ENCODE measurements at places on chromosomes 2 and 18. TPM values are rescaled to one million over a fixed set of nuclear protein-coding genes. Genes with fewer than 3 reads are reported as not detected.

CNRIP1 gene
- polyA plus RNA-seq = not detected

FAM237A gene
- polyA plus RNA-seq = not detected

SLC16A14 gene
- polyA plus RNA-seq = not detected

MYL1 gene
- polyA plus RNA-seq = not detected

RAB6C gene
- not detected for polyA plus RNA-seq

NPPC gene
- not detected for polyA plus RNA-seq

L3MBTL4 gene
- 2.7 TPM for polyA plus RNA-seq

SLC19A3 gene
- not detected for polyA plus RNA-seq

C2orf81 gene
- 7.3 TPM for polyA plus RNA-seq

SERPINB10 gene
- not detected for polyA plus RNA-seq

- no peak for DNase-seq
Observed at GRCh38 chr2:240355962-240356361, 79.5 kb upstream of the GPC1 start.

DNA sequence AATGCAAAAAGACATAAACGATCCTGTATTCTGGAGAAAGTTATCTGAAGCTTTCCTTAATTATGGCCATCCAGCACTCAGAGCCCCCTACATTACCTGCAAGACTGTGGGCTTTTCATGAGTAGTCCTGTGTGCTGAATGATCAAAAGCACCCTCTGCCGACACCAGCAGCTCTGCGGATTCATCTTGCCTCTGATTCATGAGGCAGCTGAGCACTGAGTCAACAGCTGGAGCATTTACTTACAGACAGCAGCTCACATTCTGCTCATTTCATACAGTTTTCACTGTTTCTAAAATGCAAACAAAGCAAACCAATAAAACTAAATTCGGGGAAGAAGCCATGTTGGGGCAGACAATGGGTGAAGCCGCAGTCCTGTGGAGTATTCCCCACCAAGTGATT is 886.5 kb downstream of the CNTNAP5 start:
- no peak for DNase-seq

GRCh38 chr2:239322416-239323086 is 78.3 kb downstream of the HDAC4 start:
- DNase-seq = no peak

DNA sequence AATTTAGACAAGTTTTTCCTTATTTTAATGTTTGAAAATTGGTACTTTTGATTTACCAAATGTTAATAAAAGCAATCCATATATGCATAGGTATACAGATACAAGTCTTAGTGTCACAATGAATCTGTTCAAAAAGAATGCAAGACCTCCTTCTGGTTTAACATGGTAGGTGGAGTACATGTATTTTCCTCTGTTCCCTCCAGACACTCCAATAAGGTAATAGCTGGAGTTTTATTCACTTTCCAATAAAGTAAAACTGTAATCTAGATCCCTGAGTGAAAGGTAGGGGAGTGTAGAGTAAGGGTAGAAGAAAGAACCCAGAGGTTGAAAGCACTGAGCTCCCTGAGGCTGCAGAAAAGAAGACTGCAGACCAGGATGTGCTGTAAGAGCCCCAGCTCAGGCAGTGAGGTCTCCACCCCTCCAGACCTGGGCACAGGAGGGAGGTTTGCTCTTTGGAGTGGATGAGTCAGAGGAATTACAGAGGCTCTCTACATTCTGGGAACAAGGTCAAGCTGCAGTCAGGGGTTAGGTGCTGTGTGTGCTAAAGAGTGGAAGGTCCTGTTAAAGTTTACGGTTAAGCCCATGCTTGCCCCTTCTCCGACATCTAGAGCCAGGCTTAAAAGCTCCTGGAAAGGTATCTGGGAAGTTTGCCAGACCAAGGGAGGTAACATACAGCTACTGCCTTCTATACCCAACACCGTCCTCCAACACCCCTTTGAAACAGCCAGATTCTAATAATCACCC is 27.6 kb upstream of the STAT1 start:
- no peak for DNase-seq

- DNase-seq = no peak
Observed at GRCh38 chr2:207483066-207483465, 46.7 kb upstream of the CREB1 start.

GRCh38 chr2:237479747-237480146 is 7.3 kb upstream of the MLPH start:
- no peak for DNase-seq

GRCh38 chr2:48369971-48370370 is 160.0 kb upstream of the STON1 start:
- DNase-seq = no peak

- no peak for DNase-seq
Observed at GRCh38 chr2:10620481-10620880, 69.3 kb downstream of the NOL10 start.

- DNase-seq = no peak
Observed at GRCh38 chr18:31789409-31789808, 28.7 kb upstream of the SLC25A52 start.

DNA sequence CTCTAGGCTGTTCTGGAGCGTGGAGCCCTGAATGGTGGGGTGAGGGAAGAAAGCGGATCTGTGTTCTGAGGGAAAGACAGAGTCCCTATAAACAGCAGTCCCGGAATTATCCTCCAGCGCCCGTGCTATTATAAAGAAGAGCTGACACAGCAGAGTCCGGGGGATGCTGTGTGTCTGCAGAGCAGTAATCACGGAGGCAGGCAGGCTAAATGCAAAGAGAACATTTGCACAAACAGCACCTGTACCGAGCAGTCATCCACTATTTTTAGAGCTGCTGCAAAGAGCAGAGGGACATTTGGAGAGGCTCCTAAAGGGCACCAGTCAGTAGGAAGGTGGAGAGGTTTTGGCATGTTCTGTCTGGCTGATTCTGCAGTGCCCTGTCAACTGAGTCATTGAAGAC is 293.8 kb upstream of the SLC14A2 start:
- no peak for DNase-seq

DNA sequence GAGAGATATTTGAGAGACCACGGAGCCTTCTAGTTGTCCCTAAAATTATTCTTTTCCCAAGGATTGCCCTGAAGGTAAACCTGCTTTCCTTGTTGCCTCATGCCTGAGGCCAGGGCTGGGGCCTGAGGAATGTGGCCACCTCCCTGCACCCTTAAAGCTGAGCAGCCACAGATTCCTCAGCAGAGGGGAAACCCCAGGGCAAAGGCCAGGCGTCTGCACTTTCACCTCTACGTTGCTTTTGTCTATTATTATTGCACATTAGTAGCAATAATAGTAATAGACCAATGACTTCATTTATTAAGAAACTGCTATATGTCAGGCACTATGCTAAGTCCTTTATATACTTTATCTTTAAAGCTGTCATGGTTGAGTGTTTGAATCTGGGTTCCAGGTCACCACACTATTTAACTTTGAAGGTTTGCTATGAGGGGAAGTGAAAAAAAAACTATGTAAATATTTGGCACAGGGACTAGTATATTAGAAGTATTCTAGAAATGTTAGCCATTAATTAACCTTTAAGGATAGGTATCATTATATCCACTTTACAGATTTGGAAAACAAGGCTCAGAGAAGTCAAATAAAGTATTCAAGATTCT is 104.2 kb downstream of the LRRC30 start:
- DNase-seq = no peak

DNA sequence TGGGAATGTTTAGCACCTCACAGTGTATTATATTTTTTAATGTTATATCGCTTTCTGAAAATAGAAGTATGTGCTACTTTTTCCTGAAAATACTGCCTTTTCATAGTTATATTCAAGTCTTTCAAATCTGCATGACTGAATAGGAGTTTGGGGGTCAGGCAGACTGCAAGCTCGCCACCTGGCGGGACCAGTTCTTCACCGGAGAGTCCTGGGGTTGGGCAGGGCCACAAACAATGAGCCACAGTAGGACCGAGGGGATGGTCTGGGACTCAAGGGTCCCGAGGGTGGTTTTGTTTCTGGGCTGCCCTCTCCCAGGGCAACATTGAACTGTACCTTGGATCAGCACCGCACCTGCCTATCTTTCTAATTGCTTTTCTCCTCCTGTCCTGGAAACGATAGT is 70.6 kb downstream of the VWA3B start:
- DNase-seq = no peak

DNA sequence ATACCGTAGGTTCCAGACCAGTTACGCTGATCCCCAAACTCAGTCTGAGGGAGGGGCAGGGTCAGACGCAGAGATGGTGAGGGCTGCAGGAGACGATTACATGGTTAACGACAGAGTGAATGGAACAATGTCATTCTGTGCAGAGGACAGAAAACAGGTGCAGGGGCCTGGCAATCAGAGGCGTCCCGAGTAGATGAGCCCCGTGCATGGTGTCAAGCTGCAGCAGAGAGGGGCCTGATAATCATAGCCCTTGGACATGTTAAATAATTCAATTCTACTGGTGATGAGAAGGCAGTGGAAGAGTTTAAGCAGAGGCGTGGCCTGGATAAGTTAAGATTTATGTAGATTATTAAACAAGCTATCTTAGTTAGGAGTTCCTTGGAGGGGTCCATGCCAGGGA is 178.6 kb downstream of the MYT1L start:
- DNase-seq = no peak

Measured in naive B cell (primary cell).